ENCODE measurements at places on chromosomes 6 and 20. TPM values are rescaled to one million over a fixed set of nuclear protein-coding genes. Genes with fewer than 3 reads are reported as not detected.
A peak's percentile ranks its signal among the peaks of the same experiment; 100 is the strongest.

The CENPB gene
- 68.3 TPM for total RNA-seq

The LIN28B gene
- 0.05 TPM for total RNA-seq

The BACH2 gene
- 0.28 TPM for total RNA-seq

The CLDN20 gene
- total RNA-seq = not detected

The ALDH5A1 gene
- total RNA-seq = 15.3 TPM

The EDN3 gene
- not detected for total RNA-seq

- no peak for DNase-seq
These were observed 510.7 kb upstream of the ZNF337 start for GRCh38 chr20:26207237-26207966.

- DNase-seq = no peak
These were observed 75.1 kb downstream of the IRAK1BP1 start for GRCh38 chr6:78942446-78942845.

GRCh38 chr20:21867811-21868210 is 162.3 kb downstream of the PAX1 start:
- no peak for DNase-seq

GRCh38 chr6:64243618-64244017 is 608.0 kb downstream of the PHF3 start:
- no peak for DNase-seq

DNA sequence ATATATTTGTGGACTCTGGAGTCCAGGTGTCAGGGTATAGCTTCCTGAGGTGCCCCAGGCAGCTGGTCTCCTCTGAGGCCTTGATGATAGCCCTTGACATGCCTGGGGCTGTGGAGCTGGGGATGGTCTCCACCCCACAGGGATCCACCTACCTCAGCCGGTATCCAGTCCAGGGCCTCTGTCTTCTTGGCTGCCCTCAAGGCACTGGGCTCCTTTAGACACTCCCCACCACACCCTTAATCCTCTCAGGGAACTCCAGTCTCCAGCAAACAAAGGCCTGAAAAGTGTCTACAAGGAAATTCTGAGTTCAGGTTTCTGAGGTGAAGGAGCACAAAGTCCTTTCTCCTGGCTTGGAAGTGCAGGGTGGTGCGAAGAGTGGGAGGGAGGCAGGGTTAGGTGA is 44.6 kb upstream of the DDR1 start:
- DNase-seq = no peak

DNA sequence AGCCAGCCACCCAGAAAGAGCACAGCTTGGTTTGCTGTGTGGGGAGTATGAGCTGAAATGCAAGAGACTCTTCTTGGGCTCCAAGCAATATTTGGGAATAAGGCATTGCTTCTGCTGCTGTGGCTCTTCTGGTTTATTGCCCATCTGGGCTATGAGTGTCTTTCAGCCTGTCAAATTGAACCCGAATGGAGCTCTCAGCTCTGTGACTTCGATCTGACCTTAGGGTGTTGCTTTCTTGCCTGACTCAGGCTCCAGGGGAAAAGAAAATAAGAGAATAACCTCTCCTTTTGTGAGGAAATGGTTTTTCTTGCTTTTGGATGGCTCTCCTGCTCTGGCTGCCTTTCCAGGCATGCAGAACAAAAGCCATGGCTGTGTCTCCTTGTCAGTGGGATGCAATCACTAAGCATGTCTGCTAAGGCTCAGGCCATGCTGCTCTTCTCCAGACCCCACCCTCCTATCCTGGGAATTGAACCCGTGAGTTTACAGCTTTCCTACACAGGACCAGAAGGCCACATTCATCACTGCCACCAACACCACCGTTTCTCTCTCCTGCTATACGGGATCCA is 169.4 kb upstream of the JAG1 start:
- DNase-seq = no peak

DNA sequence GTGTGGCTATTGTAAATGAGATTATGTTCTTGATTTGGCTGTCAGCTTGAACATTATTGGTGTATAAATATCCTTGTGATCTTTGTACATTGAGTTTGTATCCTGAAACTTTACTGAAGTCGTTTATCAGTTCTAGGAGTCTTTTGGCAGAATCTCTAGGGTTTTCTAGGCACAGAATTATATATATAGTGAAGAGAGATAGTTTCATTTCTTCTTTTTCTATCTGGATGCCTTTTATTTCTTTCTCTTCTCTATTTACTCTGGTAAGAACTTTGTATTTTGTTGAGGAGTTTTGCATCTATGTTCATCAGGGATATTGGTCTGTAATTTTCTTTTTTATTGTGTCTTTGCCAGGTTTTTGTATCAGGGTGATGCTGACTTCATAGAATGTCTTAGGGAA is 589.2 kb upstream of the MAN1A1 start:
- DNase-seq = no peak

GRCh38 chr20:22924046-22924737 is 110.9 kb upstream of the SSTR4 start:
- no peak for DNase-seq

DNA sequence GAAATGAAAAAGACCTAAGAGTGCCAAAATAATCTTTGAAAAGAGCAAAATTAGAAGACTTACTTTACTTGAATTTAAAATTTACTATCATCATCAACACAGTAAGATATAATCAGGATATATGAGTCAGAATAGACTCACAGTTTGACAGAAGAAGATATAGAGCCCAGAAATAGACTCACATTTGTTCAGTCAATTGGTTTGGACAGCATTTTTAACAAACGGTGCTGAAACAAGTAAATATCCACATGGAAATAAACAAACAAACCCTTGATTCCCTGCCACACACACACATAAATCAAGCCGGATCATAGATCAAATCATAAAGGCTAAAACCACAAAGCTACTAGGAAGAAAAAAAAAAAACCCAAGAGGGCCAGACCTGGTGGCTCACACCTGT is 291.1 kb downstream of the ADGRG6 start:
- DNase-seq = no peak

- peak; percentile 19 for DNase-seq
These were observed 146.3 kb upstream of the RNF24 start for GRCh38 chr20:4161401-4162251.

DNA sequence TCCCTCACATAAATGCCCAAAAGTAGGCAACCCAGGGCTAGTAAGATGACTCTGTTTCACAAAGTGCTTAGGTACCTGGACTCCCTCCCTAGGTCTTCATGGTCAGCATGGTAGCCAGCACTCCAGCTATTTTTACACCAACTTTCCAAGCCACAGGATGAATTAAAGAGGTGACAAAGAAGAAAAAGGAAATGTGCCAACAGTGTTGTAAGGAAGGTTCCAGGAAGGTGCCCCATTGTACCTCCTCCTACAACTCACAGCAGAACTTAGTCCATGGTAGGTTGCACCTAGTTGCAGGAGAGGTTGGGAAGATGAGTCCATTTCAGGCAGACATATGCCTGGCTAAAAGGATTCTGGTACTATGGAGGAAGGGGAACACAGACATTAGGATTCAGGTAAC is 19.7 kb upstream of the RNF8 start:
- DNase-seq = no peak

DNA sequence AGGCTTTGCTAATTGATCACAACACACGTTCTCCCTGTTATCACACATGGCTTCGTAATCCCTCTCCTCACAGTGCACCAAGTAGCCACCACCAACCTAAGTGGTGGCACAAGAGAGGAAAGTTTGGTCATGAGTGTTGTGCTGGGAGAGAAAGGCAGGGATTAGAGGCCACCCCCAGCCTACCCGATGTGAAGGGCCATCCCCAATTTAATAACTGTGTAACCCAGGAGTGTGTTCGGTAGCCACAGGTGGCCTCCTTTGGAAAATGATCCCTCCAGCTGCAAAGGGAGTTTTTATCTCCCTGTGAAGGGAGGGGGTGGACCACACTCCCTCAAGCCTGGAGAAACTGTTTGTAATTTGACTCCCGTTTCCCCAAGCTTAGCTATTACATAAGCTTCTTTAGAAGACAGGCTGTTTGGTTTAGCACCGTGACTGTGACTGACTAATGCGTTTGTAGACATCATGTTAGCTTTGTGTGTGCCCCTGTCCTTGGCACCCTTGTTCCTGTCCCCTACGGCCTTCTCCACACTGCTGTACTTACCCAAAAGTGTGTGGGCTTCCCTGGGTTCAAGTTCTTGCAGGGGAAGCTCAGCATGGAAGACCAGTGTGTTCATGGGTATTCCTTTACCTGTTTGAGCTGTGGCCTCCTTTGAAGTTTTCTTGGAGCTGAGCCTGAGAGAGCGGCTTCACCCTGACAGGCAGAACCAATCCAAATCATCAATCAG is 20.6 kb downstream of the PPP1R16B start:
- DNase-seq = no peak

DNA sequence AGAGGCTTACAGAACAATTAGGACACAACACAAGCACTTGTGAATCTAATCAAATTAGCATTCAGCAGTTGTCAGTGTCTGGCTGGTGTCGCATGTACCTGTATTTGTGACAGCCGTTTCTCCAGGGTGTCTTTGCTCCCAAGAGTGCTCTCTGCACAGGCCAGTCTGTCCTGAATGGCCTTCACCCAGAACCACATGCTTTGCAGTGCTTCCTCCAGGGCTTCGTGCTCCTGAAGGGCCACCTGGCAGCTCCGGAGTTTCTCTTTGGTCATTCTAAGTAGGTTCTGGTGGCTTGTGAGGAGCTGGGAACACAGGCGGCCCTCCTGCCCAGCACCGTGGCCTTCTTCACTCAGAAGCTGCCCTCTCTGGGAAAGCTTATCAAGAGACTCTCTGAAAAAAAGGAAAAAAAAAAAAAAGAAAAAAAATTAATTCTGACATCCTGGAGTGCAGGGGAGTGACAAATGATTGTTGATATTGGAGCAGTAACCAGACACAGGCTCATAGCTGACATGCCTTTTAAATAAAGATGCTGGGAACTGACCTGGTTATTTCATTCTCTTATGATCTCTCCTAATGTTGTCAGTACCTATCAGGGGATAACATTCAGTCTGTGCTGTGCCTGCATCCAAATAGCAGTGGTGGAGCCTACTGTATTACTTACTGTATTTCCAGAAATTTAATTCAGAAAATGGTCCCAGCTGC is 245.8 kb downstream of the SYNE1 start:
- no peak for DNase-seq

GRCh38 chr6:110738899-110739365 is 76.3 kb downstream of the CDK19 start:
- no peak for DNase-seq

- DNase-seq = no peak
These were observed 212.7 kb downstream of the TMEM242 start for GRCh38 chr6:157110607-157111006.

- DNase-seq = no peak
These were observed 49.8 kb downstream of the PPARD start for GRCh38 chr6:35392111-35392702.

GRCh38 chr6:130324657-130325056 is 41.2 kb upstream of the TMEM200A start:
- no peak for DNase-seq

- DNase-seq = no peak
These were observed at the start of gene MOCS1 for GRCh38 chr6:39934131-39934757. Gene MOCS1, minus strand, starts transcription at chr6:39934462. Its CDS starts 45 bp downstream, at chr6:39934417.
